Natural killer cell treated with Interleukin-12 subunit alpha and Interleukin-12 subunit beta and Interleukin-15 and Interleukin-18, amount 100 ng/mL, for 72 hours (primary cell): ENCODE measurements at places on chromosomes 7 and 10. TPM values are rescaled to one million over a fixed set of nuclear protein-coding genes. Genes with fewer than 3 reads are reported as not detected.

DNA sequence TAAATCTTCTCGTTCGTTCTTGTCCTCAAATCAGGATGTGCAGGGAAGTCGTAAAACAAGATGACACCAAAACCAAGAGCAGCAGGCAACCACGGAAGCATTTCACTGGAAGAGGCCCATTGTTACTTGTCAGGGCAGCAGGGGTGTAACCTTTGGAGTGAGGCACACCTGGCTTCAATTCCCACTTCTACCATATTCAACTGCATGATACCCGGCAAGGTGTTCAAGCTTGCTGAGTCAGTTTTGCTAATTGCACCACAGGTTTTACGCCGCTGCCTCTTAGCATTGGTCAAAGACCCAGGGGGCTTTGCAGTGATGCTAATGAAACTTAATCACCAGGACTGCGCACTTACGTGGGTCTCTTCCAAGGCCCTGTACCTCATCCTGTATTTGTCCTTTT is 50.0 kb upstream of the PTER start:
- no peak for DNase-seq

DNA sequence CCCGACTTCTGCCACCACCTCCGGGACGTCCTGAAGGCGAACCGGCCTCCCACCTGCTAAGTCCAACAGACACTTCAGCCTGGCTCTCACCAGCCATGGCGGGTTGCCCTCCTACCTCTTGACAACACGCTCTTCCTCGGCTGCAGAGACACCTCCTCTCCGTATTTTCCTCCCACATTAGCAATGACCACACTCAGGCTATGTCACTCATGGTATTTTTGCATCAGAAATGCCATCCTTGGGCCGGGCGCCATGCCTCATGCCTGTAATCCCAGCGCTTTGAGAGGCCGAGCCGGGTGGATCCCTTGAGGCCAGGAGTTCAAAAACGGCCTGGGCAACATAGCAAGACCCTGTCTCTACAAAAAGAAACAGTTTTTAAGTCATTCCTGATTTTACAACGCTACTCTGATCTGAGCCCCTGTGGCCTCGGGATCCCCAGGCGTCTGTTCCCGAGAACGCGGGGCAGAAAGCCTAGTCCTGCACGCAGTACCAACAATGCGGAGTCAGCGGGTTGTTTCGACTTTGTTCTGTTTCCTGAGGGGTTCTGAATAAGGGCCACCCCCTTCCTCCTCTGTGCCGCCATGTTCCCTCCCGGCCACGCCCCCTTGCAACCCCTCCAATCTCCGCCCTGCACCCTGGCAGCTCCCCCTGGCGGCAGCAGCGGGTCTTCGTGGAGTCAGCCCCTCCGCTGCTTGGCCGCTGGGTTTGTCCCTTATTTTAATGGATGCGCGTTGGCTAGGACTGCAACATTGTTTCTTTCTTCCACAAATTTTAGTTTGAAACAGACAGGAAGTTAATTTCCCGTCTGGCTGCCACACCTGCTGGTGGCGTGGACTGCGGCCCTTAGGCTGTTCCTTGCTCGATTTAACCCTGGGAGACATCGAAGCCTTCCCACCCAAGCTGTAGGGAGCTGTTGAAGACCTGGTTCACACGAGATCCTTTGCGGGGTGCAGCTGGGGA is 9.7 kb upstream of the ZFAND2A start:
- peak; percentile 95 for DNase-seq

- no peak for DNase-seq
Observed at GRCh38 chr7:35260246-35260645, 6.3 kb upstream of the TBX20 start.

- DNase-seq = no peak
Observed at GRCh38 chr7:143503261-143503660, 25.6 kb downstream of the TAS2R41 start.

DNA sequence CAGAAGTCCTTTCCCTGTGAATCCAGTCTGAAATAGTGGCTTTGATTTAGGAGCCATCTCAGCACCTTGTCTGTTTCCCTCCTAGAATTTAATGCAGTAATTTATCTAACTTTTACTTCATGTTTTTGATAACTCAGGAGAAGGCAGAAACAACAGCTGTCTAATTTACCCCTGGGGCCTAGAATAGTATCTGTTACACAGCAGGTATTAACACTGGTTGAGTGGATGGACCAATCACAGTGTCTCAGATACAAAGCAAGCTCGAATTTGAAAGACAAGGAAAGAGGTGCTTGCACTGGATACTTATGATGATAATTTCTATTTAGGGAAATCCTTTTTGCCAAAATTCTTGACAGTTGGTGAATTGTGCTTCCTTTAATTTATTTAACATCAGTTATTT is 23.4 kb downstream of the CHRM2 start:
- no peak for DNase-seq

The ATRNL1 gene
- total RNA-seq = not detected

The RADIL gene
- total RNA-seq = 0.19 TPM

The SNCG gene
- total RNA-seq = not detected
